ENCODE measurements at places on chromosomes 16 and 17.

DNA sequence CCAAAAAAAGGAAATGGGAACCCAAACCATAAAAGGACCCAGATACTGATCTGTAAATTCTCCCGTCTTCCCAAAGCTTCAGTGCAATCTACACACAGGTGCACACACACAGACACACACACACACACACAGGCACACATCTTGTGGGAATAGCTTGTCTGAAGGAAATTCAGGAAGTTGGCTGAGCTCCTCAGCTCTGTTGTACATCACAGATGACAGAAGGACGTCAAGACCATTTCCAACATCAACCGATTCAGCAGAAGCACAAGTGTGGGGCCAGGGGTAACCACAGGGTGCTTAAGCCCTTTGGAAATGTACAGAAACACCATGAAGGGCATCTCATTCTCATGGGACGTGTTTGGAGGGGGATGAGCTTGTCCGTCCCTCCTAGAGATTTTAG, 498.1 kb upstream of the PSMD7 start:
- DNase-seq = no peak

DNA sequence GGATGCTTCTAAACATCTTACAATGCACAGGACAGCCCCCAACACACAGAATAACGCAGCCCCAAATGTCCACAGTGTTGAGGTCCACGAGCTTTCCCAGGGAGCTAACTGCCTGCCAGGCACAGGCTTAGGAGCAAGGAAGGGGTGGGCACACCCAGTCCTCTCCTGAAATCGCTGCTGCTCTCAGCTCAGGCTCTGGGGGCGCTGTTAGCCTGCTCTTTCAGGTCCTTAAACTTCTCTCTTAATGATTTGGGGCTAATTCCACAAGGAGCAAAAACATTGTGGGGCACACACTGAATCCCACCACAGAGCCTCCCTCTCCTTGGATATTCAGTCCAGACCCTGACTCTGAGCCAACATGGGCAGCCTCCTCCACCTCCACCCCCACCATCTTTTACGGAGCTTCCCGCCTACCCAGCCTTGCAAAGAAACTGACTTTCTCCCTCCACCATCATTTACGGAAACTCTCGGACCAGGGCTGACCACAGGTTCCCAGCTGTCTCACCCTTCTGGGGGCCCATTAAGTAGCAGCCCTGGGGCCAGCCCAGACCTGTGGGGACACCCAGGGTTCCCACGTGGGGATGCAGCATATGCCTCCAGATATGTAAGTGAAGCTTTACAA, 1.1 kb downstream of the CD300H start:
- DNase-seq = peak; percentile 12

GRCh38 chr17:19248928-19249574, 11.9 kb downstream of the EPN2 start:
- DNase-seq = no peak

GRCh38 chr17:28551421-28552175, 826 bp downstream of the UNC119 start:
- DNase-seq = no peak

GRCh38 chr16:4395055-4395726, 21.2 kb downstream of the CORO7 start:
- DNase-seq = no peak
